ENCODE measurements at places on chromosomes 5 and 9.

- no peak for DNase-seq
These were observed 153.6 kb upstream of the MOCS2 start for GRCh38 chr5:53263151-53263550.

DNA sequence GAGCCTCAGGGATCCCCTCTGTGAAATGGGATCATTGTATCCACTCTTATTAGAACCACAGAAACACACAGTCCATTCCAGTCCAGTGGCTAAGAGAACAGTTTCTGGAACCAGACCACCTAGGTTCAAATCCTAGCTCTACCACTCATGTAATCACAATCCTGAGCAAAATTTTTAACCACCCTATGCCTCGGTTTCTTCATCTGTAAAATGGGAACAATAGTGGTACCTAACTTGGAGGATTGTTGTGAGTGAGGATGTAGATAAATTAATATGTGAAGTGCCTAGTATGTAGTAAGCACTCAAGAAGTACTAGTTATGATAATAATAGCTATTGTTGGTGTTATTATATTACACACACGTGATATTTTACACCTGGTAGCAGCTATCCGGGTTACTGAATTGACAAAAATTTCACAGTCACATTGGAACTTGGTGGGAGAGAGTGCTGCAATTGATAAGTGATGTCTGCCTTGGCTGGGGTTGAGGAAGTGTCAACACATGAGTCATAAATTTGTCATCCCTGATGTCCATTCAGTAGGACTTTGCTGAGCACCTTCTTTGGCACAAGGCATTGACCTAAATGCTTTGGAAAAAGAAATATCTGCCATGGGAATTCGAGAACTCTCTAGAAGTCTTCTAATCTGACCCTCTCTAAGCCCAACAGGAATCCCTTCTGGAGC lies 68.4 kb downstream of the COL27A1 start:
- no peak for DNase-seq

DNA sequence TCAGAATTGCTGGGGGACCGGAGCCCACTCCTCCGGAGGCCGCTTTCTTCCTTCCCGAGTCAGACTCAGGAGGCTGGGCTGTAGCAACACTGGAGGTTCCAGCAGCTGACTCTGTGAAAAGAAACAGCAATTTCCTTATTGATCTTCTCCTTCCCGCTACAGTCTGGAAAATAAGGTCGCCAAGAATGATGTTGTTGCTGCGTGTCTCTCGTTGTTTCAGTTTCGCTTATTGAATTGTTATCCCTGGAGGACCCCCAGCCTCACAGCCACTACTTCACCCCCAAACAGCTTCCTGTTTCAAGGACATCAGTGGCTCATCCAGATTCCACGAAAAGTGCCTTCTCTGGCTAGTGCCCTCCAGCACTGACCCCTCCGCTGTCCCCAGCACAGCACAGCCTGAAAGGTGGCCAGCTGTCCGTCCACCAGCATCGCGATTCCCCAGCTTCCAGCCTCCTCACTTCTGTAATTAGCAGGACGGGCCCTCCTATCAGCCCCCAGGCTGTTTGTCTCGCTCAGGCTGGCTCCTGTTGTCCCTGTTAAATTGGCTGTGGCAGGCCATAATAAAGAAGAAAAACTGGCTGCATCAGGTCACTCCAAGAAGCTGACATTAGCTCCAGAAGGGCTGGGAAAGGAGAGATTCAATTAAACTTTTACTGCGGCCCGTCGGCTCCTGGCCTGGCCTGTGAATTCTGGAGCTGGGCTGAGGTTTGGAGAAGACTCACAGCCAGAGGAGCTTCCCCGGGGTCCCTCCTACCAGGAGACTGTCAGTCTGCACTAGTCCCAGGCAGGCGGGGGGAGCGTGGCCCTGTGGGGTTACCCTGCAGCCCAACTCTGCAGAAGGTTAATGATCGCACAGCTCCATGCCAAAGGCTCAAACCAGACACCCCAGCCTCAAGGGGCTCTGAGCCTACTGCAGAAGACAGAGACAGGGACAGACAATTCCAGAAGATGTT lies 40.5 kb downstream of the OLFM1 start:
- DNase-seq = no peak

DNA sequence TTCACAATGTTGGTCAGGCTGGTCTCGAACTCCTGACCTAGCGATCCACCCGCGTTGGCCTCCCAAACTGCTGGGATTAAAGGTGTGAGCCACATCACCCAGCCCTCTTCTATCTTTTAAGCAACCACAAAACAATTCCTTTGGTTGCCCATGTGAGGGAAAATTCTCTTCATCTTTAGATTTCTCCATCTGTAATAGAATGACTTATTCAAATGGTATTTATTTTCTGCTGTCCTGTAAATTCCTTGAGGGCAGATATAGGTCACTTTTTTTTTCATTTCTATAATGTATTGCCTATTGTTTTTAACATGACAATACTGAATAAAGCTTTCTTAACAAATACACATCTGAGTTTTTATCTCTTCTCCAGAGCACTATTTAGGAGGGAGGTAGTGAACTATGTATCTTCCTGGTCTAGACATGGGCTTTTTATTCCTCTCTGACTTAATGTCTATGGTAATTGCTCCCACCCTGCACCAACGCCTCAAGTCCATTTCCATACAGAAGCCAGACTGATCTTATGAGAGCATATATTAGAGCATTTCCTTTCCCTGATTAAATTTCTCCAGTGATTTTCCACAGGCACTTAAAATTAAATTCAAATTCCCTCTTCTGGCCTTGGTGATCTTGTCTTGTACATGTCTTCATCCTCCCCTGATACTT lies 595.6 kb downstream of the CAAP1 start:
- no peak for DNase-seq

DNA sequence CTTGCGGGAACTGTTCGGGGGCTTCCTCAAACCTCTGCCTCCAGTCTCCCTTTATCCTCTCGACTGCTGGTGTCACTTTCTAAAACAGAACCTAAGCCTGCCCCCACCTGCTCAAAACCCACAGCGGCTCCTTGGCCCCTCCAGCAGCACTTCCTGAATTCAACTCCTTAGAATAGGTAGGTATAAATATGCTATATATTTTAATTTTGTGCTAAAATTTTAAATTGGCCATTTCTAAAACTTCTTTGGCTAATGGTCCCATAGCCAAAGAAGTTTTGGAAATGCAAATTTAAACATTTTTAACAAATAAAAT lies 71.8 kb upstream of the TBC1D2 start:
- no peak for DNase-seq

- DNase-seq = no peak
These were observed 403.1 kb downstream of the TLE4 start for GRCh38 chr9:79974806-79975422.

DNA sequence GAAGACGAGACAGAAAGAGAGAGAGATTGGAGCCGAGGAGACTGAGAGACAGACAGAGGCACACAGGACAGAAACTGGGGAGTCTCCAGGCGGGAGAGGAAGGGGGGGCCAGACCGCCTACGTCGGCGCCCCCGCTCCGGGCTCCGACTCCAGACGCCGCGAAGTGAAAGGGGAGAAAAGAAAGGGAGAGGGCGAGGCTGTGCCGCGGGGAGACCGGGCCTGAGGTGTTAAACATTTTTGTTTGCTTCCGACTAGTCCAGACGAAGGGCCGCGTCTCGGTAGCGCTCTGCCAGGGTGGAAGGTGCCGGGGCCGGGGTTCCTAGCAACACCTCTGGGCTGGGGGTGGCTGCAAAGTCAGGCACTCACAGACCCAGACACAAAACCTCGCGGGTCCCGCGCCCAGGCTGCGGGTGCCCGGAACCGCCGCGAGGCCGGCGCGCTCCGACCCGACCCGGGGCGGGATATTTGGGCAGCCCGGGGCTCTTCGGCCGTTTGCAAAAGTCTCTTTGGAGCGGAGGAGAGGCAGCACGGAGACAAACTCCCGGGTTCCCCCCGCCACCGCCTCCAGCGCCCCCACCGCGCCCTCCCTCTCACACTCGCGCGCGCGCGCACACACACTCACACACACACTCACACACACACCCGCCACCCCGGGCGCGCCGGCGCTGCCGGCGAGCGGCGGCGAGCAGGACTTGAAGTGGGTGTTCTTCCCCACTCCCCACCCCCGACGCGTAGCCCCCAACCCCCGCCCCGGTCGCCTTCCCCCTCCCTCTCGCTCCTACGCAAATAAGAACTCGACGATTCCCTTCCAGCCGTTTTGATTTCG lies 626 bp upstream of the FST start:
- DNase-seq = peak; percentile 23

DNA sequence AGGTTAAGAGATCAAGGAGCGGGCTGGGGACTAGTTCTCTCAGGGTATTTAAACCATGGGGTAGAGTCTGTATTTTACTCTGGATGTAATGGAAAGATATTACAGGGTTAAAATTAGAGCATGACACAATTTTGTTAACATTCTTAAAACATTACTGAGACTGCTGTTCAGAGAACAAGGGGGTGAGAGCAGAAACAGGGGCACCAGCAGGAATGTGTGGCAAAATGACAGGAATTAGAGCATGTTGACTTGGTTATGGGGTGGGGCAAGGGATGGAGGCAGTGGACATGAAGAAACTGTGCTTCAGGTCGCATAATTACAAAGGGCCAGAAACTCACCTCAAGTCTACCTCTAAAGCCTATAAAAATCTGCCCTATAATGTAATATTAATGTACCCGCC lies 75.0 kb downstream of the TMEM232 start:
- DNase-seq = no peak

DNA sequence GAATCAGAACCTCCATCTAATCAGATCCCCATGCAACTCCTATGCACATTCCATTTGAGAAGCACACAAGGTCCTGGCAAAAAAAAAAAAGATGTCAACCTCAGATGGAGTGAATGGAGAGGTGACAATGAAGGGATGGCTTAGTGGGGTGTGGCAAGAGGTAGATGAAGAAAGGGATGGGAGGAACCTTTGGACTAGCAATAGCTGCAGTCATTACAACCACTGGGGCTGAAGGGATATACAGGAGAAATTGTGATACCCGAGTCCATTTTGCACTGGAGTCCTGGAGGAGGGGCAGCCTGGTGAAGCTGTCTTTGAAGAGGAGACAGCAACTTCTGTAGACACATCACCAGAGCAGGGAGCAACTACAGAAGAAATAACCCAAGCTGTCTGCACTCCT lies 219.6 kb downstream of the ENC1 start:
- DNase-seq = no peak

DNA sequence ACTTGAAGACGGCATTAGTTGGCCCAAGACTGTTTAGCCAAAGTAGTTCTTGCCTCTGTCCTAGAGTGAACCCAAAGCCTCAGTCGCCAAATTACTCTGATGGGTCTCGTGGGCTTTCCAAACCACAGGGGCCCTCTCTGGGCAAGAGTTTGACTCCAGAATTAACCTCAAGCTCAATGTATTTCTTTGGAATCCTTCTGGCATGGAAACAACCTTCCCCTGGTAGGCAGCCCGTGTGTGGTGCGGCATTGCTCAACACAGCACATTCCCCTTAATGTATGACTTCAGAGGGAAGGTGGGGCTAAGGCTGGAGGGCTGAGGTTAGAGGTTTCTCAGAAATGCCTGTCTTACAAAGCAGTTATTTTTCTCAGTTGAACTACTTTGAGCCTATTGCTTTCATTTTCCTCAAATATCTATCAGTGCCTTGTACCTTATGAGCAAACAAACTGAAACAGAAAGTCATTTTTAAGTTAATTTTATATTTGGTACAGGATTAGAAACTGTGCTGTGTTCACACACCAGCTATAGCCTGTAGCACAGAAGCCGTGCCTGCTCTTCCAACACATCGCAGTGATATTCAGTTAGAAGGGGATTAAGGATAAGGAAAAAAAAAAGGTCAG lies 123.9 kb upstream of the HAPLN1 start:
- DNase-seq = peak; percentile 4

GRCh38 chr9:129864991-129865647 lies 29.9 kb downstream of the USP20 start:
- DNase-seq = no peak

DNA sequence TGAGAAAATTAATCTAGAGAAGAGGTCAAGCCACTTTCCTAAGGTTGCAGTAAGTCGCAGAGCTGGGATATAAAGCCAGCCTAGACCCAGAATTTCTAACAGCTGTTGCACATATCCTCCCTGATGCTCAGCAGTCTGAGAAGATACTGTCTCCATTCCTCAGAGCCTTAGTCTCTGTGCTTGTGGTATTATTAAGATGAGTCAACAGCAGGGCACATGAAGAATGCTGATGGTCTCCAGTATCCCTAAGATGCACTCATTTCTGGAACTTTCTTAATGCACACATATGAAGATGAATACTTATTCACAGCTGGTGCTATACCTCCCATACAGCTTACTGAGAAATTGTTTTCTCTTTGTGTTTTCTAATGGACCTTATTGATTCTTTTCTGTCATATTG lies 32.5 kb downstream of the SGCD start:
- DNase-seq = no peak

GRCh38 chr5:52989781-52990527 lies 802 bp downstream of the ITGA2 start:
- peak; percentile 36 for DNase-seq

DNA sequence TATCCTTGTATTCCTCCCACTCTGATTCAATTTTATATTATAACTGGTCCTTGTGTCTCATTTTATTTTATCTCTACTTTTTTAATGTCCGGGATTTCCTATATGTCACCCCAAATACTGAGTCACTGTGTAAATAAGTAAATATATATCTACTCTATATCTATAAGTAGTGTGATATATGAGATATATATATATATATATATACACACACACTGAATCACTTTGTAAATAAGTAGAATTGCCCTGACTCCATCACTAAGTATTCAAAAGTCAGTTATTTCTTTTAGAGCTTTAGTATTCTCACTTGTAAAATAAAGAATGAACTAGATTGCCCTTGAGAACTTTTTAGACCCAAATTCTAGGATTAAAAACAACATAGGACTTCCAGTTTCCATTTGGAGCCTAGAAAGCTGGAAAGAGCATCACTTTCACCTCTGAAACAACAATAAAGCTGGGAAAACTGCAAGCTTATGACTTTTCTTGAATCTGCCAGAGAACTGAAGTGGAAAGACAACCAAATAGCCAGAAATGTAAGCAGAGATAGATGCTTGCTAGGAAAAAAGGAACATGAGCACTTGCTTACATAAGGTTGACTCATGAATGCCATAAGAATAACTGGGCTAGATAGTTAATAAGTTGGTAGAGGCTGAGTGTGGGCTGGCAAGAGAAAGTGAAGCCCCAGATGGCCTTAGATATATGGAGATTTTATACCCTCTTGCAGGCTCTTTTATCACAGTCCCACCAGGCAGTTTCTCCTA lies 171.1 kb upstream of the TLX3 start:
- no peak for DNase-seq

DNA sequence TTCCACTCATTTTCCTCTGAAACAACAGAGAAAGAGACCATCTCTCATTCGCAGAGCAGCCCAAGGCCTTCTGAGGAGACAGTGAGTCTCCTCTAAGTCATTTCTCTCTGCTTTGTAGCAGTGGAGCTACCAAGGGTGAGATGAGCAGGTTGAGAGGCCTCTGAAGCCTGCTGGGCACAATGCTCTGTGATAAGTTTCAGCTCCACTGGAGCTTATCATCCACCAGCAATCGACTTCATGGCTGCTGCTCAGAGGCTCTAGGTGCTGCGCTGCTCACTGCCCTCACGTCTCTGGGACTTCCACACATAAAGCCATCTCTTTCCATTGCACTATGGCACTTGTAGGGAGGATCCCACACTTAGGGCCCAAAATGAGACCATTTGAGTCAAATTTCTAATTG lies 96.3 kb downstream of the CMYA5 start:
- DNase-seq = no peak

GRCh38 chr5:137705106-137705505 lies 30.8 kb downstream of the KLHL3 start:
- no peak for DNase-seq

- DNase-seq = peak; percentile 54
These were observed 1.3 kb downstream of the MOB3B start for GRCh38 chr9:27528076-27528885.
